ENCODE measurements at places on chromosomes 1 and 21. TPM values are rescaled to one million over a fixed set of nuclear protein-coding genes. Genes with fewer than 3 reads are reported as not detected.

The BCL2L15 gene
- total RNA-seq = under 0.01 TPM

The C1orf116 gene
- under 0.01 TPM for total RNA-seq

The ARHGAP30 gene
- total RNA-seq = 0.09 TPM

The INKA2 gene
- 0.77 TPM for total RNA-seq

The EFNA3 gene
- 1.1 TPM for total RNA-seq

The HHIPL2 gene
- 2.1 TPM for total RNA-seq

The AK2 gene
- total RNA-seq = 32.3 TPM

The OR2AK2 gene
- total RNA-seq = not detected

The GJA5 gene
- under 0.01 TPM for total RNA-seq

The CYP4X1 gene
- total RNA-seq = not detected

The IGFN1 gene
- total RNA-seq = not detected

The CFHR2 gene
- not detected for total RNA-seq

The KMO gene
- not detected for total RNA-seq

The SIM2 gene
- total RNA-seq = not detected

The ZSWIM5 gene
- 0.32 TPM for total RNA-seq

The MROH7 gene
- 1.6 TPM for total RNA-seq

The MCOLN3 gene
- total RNA-seq = 6.9 TPM

The SPATA1 gene
- 0.77 TPM for total RNA-seq

The INTS7 gene
- 11.3 TPM for total RNA-seq

The AMY1C gene
- total RNA-seq = not detected

All from bronchial smooth muscle cell (primary cell).